ENCODE measurements at places on chromosomes 7 and 10. TPM values are rescaled to one million over a fixed set of nuclear protein-coding genes. Genes with fewer than 3 reads are reported as not detected.
A peak's percentile ranks its signal among the peaks of the same experiment; 100 is the strongest.

DNA sequence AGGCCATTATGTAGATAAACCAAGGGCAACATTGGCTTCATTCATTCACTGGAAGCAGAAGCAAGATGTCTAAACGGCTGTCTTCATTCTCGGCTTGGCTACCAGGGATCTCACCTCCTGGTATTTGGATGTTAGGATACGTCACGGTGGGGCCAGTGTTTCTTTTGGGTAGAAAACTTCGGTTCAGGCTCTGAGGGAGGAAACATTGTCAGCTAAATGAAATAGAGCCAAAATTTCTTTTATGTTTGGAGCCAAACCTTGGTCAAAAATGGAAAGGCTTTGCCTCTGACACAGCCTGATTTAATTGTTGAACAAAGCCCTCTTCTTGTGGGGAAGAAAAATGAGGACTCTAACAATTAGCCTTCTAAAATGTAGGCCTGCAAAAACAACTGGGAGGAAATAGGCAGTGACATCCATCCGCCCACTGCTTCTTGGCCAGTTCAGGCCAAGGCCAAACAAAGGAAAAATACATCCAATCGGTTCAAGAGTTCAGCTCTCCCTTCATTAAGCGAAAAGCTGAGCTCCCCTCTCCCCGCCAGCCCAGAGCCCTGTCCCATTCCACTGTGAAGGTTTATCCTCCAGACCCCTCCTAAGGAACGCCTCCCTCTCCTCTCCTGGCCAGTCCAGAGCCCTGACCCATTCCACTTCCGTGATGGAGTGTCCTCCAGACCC, 44.4 kb downstream of the PFKFB3 start:
- DNase-seq, result no peak

GRCh38 chr10:52864201-52865106, 91.9 kb upstream of the MBL2 start:
- no peak for DNase-seq

DNA sequence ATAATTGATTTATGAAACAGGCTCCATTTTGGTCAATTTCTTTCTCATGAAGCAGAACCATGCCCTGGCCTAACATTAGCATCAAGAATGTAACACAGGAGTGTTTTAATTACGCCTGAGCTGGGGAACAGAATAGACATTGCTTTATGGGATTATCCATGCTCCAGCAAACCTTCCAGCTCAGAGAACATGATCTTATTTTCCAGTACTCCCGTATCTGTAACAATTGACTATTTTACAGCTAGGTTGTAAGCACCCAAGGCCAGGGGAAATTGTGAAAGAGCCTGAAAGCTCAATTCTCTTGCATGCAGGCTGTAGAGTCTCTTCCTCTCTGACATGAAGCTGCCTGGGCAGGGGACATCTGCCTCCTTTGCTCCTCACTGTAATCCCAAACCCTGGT, 30.8 kb upstream of the CRYGN start:
- no peak for DNase-seq

GRCh38 chr7:95317546-95317945, 6.8 kb downstream of the PON1 start:
- DNase-seq, result no peak

GRCh38 chr7:110797656-110798055, 293.3 kb upstream of the LRRN3 start:
- no peak for DNase-seq

DNA sequence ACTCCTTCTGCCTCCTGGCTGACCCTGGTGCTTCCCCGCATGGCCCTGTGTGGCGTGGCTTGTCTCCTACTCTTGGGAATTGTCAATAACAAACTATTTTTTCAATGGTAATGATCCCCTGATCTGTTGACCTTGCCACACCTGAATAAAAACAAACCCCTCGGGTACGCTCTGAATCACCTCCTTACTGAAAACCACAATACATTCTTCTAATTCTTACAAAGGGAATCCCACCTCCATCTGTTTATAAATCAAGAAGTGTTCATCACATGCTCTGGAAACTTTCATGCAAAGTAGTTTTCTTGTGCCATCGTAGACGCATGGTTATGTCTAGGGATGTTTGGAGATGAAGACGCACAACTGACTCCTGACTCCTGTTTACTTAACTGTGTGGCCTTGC, 245.8 kb downstream of the FRMD4A start:
- DNase-seq, result no peak

DNA sequence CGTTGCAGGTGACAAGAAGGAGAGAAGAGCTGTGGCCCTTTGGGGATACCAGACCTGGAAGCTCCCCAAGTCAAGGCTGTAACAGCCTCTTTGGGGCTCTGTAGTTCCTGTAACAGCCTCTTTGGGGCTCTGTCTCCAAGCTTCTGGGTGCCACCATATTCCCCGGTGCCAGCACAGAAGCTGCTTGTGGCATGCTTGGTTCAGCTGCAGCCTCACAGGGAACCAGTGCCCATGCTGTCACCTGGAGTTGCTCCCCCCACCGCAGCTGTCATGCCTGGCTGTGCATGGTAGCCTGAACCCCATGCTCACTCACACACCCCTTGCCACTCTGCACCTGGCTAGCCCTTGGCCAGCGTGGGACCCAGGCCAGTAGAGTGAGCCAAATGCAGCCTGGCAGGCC, 109.1 kb downstream of the ELAPOR2 start:
- no peak for DNase-seq

DNA sequence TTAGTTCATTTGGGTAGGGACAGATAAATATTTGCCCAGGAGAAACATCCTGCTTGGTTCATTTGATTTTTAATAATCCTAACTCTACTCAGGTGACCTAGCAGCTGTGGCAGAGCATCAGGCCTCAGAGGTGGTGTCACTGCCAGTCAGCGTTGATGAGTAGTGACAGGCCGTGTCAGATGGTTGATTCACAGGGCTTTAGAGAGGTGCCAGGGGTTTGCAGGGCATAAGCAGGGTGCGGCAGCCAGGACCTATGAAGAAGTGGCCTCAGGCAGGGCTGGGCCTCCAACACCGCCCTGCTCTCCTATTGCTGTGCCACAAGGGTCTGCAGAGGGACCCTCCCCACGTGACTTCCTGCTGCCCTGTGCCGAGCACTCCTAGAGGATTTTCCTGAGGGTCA, 128.1 kb downstream of the HECW1 start:
- no peak for DNase-seq

DNA sequence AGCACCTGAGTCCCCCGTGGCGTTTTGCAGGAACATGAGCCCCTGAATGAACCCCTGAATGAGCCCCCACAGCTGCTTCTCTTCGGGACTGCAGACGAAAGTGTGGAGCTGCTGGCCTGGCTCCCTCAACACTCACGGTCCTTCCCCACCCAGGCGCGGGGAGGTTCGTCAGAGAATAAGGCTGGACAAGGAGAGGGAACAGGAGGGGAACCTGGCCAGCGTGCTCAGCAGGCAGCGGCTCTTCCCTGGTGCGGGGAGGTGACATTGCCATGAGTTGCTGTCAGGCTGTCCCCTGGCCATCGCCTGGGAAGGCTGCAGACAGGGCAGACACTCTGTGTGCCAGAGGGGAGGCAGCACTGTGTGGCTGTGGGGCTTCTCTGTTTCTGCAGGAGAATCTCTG, 80.9 kb upstream of the SHH start:
- DNase-seq, result no peak

- DNase-seq, result peak; percentile 68
Observed at GRCh38 chr7:68770649-68771048, 827.6 kb upstream of the AUTS2 start.

- no peak for DNase-seq
Observed at GRCh38 chr10:50152792-50153272, 85.1 kb downstream of the WASHC2A start.

DNA sequence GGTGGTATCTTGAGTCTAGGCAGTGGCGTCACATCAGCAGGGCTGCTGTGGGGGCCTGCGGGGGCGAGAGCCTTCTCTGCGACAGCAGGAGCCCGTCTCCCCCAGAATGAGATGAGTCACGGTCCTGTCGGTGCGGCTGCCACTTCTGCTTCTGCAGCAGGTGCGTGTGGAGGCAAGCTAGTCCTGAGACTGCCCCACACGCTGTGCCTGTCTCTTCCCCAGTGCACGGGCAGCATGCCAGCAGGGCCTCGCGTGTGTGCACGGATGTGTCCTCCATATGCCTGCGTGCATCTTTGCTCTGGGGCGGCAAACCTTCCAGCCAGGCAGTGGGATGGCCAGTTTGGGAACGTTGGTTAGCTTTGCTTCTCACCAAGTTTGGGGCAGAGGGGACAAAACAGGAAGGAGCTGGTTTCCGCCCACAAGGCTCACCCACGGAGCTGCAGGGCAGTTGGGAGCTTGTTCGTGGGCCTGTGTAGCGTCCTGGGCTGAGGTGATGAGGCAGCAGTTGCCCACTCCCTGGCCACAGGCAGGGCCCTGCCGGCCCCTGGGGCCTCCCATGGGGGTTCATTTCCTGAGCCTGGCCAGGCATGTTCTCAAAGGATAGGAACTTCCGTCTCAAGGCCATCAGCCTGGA, 60.8 kb upstream of the PPIF start:
- DNase-seq, result peak; percentile 78

- no peak for DNase-seq
Observed at GRCh38 chr7:132592231-132592920, 16.1 kb upstream of the PLXNA4 start.

GRCh38 chr7:102721-103120, 89.7 kb upstream of the FAM20C start:
- no peak for DNase-seq

- no peak for DNase-seq
Observed at GRCh38 chr7:27128776-27129728, 1.5 kb downstream of the HOXA4 start.

- DNase-seq, result peak; percentile 98
Observed at GRCh38 chr10:70146489-70147258, at the start of gene TYSND1. TYSND1 (minus strand) TSS chr10:70146700; CDS start chr10:70146586, 114 bp downstream.

DNA sequence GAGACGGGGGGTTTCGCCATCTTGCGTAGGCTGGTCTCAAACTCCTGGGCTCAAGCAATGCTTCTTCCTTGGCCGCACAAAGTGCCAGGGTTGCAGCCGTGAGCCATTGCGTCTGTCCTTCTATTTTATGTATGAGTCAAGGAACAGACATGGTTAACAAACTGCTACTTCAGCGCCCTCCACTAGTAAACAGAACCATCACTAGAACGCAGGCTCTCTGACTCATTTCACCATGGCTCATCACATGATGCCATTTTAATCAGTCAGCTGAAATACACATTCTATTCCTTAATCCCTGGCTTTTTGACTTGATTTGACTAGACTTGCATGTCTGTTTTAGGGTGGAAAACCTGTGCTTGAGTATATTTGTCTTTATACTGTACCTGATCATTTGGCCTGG, 41.3 kb downstream of the CELF2 start:
- no peak for DNase-seq

DNA sequence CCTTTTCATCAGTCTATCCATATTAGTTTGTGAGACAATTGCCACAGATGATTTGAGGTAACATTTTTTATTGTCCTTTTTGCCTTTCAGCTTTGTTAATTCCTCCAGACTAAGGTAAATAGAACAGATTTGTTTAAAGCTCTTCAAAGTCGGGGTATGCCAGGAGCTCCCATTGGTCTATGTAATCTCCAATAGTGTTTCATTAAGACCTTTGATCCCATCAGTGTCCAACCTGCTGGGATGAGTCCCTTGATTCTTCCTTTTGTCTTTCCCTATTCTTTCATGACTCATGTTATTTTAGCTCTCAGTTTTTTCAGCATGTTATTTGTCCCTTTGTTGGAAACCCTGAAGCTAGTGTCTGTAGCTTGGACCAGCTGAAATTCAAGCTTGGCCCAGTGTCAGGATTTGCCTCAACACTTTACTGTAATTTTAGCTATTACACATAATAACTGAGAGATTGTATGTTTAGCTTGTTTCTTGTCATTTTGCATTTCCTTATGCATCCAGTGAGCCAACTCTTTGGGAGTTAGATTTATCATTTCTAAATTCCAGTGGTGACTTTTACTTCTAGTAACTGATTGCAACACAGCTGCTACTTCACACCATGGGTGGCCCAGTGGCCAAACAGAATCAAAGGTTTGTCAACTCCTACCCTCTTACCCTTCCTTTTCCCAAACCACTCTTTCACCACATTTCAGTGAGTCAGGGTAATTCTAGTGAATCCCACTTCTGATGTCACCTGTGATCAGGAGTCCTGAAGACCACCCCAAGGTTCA, 15.3 kb downstream of the AGBL3 start:
- no peak for DNase-seq

GRCh38 chr10:109665321-109665720, 258.0 kb downstream of the XPNPEP1 start:
- no peak for DNase-seq

DNA sequence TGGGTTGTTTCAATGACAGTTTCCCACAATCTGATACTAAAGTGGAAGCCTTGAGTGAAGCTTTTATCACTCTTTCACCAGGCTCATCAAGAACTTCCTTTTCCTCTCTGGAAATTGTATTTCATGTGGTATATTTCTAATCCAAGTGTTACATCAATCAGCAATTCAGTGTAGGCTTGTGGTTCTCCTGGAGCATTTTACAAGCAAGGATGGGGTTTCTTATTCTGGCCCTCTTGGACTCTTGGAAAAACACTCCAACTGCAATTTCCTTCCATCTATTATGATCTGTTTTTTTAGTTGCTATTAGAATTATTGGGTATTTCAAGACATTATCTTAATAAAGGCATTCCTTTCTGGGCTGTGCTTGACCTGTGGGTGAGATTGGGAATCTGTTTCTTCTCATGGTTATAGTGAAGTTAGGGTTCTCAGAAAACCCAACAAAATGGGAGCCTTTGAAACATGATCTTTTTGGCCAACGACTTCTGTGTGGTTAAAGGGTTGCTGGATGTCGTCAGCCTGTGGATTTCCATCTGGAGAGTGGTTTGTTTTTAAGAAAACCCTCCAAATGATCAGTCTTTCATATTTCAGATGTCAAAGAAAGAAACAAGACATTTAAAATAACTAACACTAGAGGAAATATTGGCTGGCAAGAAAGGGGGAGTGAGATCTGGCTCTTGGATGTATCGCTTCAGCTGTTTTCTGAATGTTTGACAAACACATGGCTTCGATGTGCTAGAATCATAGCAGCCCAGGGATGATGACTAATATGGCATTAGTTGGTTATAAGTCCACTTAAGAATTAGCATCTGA, 540.2 kb downstream of the LRMDA start:
- DNase-seq, result peak; percentile 15

Gene GRID2IP
- 0.01 TPM for polyA plus RNA-seq

Gene RBM48
- polyA plus RNA-seq, result 6.8 TPM

Gene KMT2E
- 25.2 TPM for polyA plus RNA-seq

Gene NUTM2A
- 0.78 TPM for polyA plus RNA-seq

Gene LYZL1
- not detected for polyA plus RNA-seq

Gene PILRA
- 2.9 TPM for polyA plus RNA-seq

Gene TRPV6
- not detected for polyA plus RNA-seq

Gene MUC3A
- 3.5 TPM for polyA plus RNA-seq

Gene PDSS1
- 10.5 TPM for polyA plus RNA-seq

Gene GIMAP8
- 19.5 TPM for polyA plus RNA-seq

Gene ANKRD1
- polyA plus RNA-seq, result 2,052 TPM

Data from heart right ventricle (tissue), 16 donors.